ENCODE measurements at places on chromosomes 1 and 21.
A peak's percentile ranks its signal among the peaks of the same experiment; 100 is the strongest.

GRCh38 chr1:119636491-119637089, 11.5 kb downstream of the ZNF697 start:
- DNase-seq = no peak

- peak; percentile 56 for DNase-seq
These were observed 7.6 kb upstream of the NPL start for GRCh38 chr1:182781841-182782586.

DNA sequence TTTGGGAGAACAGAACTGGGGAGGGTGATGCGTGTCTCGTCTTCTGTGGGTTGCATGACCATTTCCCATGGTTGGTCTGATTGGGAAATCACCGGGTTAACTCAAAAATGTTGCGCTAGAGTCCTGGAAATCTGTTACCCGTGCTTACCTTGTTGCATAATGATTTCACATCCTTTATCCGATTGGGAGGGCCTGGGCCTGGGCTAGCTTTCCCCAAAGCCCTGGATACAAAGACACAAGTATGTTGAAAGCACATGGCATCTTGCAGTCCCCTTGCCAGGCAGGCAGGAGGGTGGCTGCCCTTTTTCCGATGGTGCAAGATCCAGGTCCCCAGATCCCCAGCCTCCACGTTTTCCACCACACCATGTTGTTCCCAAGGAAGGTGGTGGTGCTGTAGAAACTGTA, 582 bp downstream of the TRPM2 start:
- no peak for DNase-seq

GRCh38 chr1:3597599-3597964, 13.7 kb downstream of the MEGF6 start:
- DNase-seq = no peak

GRCh38 chr1:95311014-95311413, 77.0 kb downstream of the RWDD3 start:
- DNase-seq = no peak

DNA sequence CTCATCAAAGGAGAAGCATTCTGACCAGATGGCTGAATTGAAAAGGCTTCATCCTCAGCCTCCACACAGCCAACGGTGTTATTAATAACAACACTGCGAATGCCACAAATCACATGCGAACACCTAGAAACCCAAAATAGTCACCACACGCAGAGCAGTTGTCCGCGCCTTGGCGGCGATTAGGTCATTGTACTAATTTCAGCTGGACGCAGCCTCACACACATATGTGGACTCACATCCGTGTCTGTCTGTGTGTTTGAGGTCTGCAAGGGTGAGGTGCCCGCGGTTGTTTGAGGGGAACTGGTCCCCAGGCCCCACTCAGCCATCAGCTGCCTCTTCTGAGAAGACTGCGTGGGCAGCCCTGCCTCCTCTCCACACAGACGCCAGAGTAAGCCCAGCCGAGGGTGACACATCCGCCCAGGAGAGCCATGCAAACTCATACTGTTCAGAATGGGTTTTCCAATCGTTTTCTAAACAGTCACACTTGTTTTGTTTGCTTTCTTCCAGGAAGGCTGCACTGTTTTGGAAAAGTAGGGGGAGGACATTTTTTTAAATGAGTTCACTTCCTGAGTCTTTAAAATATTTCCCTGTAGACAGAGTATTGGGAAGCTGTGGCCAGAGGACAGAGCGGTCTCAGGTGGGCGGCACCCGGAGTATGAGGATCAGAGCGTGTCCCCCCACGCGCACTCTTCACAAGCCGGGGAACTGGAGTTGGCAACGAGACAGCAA, 53.4 kb downstream of the TOMM20 start:
- peak; percentile 87 for DNase-seq

GRCh38 chr1:20278692-20279130, 12.0 kb upstream of the VWA5B1 start:
- DNase-seq = no peak

GRCh38 chr1:110982320-110982719, 18.6 kb upstream of the LRIF1 start:
- DNase-seq = no peak

- peak; percentile 93 for DNase-seq
These were observed 132.7 kb upstream of the IPO9 start for GRCh38 chr1:201696217-201696761.

- DNase-seq = no peak
These were observed 661.4 kb downstream of the MRPL39 start for GRCh38 chr21:24945910-24946309.

GRCh38 chr1:145999321-146000024, 3.1 kb upstream of the TXNIP start:
- peak; percentile 31 for DNase-seq

- DNase-seq = peak; percentile 75
These were observed 54.3 kb upstream of the DIPK1A start for GRCh38 chr1:93015590-93015989.

- no peak for DNase-seq
These were observed 256.7 kb upstream of the CACYBP start for GRCh38 chr1:174742805-174743653.

DNA sequence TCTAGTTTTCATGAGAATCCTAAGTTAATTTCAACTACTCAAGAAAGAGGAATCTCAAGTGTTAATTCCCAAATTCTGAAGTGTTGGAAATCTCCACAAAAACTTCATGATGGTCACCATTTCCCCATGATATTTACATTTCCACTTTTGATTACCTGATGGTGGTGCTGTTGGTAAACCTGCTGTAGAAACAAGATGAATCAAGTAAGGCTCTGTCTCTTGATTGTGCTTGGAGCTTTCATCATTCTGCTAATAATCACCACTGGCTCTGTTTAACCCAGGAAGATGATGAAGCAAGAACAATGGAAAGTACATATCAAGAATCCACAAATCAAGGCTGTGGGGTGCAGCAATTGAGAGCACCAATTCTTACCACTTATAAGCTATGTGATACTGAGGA, 77.8 kb downstream of the C4BPA start:
- peak; percentile 2 for DNase-seq

- peak; percentile 93 for DNase-seq
These were observed 36.1 kb upstream of the RGS1 start for GRCh38 chr1:192539297-192540092.

DNA sequence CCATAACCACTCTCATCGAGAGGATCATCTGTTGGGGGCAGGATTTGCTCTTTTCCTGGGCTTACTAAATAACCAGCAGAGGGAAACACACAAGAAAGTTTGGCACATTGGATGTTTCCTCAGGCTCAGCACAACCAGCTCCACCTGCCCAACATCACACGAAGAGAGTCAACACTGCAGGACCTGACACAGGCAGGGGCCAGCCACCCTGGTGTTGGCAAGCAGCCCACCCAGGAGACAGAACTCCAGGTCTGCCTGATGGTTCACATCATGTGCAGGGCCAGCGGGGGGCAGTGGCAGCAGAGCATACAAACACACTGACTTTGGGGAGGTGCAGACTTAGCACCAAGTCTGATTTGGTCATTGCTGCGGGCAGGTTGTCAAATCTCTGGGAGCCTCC, 182.3 kb upstream of the GALNT2 start:
- no peak for DNase-seq

DNA sequence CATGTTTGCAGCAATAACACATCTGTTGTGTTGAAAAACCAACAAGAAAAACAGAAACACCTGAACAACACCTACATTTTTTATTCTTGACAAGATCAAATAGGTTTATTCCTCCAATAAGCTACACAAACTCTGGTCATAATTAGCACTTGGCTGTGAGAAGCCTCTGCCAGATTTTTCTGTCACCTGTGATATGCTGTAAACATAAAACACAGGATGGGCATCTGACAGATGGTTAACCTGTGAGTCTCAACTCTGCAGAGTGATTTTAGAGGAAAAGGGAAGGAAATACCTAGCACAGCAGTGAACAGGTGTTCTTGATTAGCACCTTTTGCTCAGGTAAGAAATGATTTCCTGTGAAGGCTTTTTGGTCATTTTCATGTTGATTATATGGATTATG, 175.4 kb upstream of the COA6 start:
- DNase-seq = no peak

DNA sequence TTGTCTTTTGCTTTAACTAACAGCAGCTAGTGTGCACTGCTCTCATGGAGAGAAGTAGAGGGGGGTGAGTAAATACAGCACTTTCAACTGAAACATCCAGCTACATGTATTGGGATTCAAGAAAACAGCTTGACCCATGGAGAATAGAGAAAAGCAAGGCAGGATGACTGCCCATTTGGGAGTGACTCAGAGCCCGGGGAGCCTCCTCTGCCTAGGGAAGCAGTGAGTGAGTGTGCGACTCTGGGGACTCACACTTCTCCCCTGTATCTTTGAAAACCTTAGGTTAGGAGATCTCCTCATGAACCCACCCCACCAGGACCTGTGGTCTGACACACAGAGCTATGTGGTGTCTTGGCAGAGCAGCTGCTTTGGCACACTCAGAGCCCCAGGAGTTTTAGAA, 82.0 kb upstream of the PTGFR start:
- peak; percentile 78 for DNase-seq

GRCh38 chr21:37967036-37967435, 50.8 kb upstream of the KCNJ6 start:
- DNase-seq = no peak

DNA sequence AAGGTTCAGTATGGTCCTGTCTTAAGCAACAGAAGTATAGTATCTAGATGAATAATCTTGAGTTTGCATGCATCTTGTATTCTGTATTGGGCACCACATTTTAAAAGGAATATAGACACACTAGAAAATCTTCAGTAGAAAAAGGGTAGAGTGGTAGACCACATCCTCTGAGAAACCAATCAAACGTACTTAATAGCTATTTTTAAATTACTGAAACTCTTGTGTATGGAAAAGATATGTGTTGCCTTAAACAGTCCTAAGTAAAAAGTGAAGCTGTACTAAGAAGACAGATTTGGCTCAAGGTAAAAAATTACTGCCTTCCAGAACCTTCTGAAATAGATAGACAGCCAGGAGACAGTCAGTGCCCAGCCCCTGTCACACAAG, 3.1 kb downstream of the CTXND2 start:
- DNase-seq = no peak

GRCh38 chr1:1211541-1212441, 2.2 kb downstream of the TNFRSF4 start:
- DNase-seq = no peak

DNA sequence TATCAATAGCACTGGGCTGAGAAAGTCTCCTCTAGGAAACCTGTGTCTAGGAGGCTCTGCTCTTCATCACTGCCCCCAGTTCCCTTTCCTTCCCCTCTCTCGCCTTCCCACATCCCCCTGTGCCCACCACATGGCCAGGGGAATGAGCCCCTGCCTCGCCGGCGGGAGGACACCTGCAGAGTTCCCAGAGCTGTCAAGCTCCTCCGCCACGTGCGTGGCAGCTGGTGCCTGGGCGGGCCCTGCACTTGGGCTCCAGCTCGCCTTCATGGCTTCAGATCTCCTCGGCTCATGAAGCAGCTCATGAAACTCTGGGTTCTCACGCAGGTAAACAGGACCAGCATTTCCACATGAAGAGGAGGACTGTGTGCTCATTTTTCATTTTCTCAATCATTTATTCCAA, 62.8 kb downstream of the SIM2 start:
- DNase-seq = no peak

DNA sequence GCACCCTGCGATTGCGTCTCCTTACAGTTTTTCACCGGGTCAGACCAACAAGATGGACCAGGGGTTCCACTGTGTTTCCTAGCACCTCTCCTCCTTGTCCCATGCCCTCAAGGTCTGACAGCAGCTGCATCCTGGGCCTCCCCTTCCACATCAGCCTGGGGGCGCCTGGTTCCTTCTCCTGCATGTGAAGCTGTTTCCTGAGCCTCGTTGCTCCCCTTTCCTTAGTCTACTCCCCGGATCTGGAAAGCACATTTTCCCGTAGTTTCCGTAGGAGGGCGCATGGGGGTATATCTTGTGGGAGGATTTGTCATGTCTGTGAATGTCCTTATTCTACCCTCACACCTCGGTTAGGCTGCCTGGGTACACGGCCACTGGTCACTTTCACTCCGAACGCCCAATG, 6.1 kb downstream of the PRDM15 start:
- DNase-seq = no peak

GRCh38 chr1:229879746-229880145, 187.3 kb upstream of the GALNT2 start:
- no peak for DNase-seq

GRCh38 chr1:171817511-171818265, 23.6 kb upstream of the DNM3 start:
- peak; percentile 52 for DNase-seq

DNA sequence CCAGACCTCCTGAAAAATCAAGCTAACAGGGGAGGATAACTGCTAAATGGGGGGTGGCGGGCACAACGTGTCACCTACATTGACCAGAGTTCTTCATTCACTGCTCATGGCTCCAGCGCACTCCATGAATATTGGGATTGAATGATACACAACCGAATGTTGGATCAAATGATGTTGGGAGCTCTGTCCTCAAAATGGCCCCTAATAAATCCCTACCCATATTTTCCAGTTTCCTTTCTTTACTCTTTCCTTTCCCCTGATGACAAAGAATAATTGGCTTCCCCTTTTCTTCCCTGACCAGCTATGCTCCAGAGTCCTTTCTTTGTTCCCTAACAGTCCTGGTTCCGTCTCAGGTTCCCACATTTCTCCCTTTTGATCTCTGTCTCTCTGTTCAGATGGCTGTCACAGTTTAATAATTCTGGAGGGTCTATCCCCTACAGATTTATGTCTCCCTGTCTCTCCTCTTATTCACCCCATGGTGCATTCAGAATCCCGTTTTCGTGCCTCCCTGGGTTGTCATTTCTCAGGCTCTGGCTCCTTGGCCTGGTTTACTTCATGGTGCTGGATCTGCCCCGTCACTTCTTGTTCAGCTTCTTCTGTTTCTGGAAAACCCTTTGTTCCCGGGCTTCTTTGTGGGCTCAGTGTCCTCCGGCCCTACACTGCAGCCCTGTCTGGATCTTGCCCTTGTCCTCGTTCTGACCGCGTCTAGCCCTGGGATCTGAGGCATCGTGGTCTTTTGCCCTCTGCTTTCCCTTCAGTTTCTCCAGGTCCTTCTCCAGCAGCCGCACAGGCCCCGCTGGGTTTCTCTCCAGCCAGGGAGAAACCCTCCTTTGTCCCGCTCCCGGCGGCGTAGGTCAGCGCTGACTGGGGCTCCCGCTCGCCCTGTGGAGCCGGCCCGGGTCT, 78.3 kb downstream of the NDUFS5 start:
- no peak for DNase-seq

- DNase-seq = no peak
These were observed 258.8 kb downstream of the PLPP3 start for GRCh38 chr1:56320464-56321149.

- peak; percentile 7 for DNase-seq
These were observed 10.0 kb downstream of the GBP5 start for GRCh38 chr1:89262643-89263042.
